ENCODE measurements at places on chromosomes 7 and 10.

GRCh38 chr10:99369551-99369950 lies 40.4 kb downstream of the CNNM1 start:
- no peak for DNase-seq

GRCh38 chr7:480531-481218 lies 39.0 kb downstream of the PDGFA start:
- DNase-seq, result no peak

GRCh38 chr7:22108151-22108845 lies 162.6 kb upstream of the CDCA7L start:
- DNase-seq, result no peak

DNA sequence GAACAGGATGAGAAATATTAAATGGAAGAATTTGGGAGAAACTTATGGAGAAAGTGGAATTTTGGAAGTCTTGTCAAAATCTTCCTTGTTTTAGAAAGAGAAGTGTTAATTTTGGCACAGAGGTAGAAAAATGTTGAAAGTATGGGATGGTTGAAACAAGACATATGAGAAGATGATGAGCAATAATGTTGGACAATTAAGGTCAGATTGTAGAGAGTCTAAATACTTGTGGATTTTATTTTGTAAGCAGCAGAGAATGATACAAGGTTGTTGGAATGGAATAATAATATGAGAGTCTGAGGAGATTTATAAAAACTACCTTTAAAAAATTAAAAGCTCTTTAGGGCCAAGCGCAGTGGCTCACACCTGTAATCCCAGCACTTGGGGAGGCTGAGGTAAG lies 34.6 kb downstream of the PHTF2 start:
- no peak for DNase-seq

- DNase-seq, result no peak
These were observed 376.8 kb downstream of the EXOC4 start for GRCh38 chr7:133629701-133630100.

DNA sequence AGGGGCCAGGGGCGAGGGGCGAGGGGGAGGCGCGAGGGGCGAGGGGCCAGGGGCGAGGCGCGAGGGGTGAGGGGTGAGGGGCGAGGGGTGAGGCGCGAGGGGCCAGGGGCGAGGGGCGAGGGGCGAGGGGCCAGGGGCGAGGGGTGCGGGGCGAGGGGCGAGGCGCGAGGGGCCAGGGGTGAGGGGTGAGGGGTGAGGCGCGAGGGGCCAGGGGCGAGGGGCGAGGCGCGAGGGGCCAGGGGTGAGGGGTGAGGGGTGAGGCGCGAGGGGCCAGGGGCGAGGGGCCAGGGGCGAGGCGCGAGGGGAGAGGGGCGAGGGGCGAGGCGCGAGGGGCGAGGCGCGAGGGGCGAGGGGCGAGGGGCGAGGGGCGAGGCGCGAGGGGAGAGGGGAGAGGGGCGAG lies 192.3 kb downstream of the PTPRN2 start:
- DNase-seq, result no peak

GRCh38 chr7:92391071-92391470 lies 56.2 kb upstream of the GATAD1 start:
- no peak for DNase-seq

GRCh38 chr10:43965033-43965917 lies 316.6 kb upstream of the ZNF32 start:
- no peak for DNase-seq

GRCh38 chr7:79664884-79665676 lies 211.6 kb upstream of the MAGI2 start:
- no peak for DNase-seq

DNA sequence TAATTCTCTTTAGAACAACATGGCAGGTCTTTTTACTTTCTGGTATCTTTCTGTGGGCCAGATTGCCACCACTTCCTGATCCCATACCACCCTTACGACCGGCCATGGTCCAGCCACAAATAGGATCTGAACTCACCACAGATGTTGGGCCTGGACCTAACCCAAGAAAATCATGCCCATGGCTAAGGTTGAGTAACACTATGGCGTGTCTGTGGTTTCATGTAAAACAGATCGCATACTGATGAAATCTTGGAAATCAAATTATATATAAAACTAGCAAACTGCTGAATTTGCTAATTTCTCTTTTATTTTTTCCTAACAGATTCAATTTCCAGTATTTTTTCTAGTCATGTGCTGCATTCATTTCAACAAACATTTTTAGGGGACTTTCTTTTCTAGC lies 77.2 kb downstream of the CH25H start:
- no peak for DNase-seq

DNA sequence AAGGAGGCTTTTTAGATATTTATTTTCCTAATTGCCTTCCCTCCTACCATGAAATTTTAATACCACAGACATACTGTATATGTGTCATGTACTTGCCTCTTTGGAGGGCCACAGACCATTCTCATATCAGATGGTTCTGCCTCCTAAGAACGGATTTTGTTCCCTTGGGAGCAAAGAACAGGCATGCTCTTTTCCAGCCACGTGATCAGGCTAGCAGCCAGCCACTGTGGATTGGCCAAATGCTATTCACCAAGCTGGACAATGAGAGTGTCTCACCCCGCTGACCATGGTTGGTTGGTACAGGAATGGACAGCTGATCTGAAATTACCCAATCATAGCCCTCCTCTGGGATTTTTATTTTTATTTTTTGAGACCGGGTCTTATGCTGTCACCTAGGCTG lies 21.5 kb upstream of the CRHR2 start:
- DNase-seq, result no peak

DNA sequence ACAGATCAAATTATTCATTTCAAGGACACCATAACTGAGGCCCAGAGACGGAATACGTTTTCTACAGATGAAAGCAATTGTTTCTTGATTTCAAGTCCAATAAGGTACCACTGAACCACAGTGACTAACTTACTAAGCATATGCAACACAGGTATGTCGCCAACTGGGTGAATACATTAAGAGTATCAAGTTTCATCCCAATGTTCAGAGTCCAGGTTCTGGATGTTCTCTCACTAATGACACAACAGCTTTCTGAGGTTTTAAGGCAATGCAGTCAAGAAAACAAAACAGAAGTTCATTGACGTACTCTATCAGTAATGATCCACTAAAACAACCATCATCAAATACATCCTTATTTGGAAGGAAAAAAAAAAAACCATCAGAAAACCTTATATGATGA lies 35.8 kb downstream of the NSUN6 start:
- no peak for DNase-seq

- no peak for DNase-seq
These were observed 48.0 kb downstream of the CALD1 start for GRCh38 chr7:134827436-134827835.

DNA sequence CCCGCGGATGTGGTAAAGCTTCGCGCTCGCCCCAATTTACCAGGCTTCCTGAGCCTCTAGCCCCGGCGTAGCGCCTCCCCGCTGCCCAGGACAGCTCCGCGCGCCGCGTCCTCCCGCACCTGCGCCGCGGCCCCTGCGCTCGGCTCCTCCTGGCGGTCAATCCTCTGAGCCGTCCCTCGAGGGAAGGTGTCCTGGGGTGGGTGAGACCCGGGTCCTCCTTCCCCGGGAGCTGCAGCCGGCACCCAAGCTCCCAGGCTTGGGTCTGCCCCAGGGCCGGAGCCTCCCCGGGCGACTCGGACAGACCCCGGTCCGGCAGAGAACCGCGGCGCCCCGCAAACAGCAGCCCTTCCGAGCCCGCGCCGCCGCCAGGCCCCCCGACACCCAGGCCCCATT lies 512 bp downstream of the OSBPL3 start:
- peak; percentile 89 for DNase-seq

DNA sequence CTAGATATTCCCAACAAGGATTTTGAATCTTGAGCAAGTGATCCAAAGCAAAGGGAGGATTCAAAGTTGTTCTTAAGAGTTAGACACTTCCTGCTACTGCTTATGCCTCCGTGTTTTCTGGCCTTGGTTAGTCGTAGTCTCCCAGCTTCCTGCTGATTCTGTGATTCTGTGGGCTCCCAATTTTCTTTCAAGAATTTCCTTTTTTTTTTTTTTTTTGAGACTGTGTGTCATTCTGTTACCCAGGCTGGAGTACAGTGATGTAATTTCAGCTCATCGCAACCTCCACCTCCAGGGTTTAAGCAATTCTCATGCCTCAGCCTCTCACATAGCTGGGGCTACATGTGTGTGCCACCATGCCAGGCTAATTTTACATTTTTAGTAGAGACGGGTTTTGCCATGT lies 4.4 kb upstream of the ITGB8 start:
- no peak for DNase-seq

GRCh38 chr10:8402576-8402975 lies 348.1 kb downstream of the GATA3 start:
- peak; percentile 52 for DNase-seq

- DNase-seq, result no peak
These were observed 23.1 kb downstream of the GNG11 start for GRCh38 chr7:93944673-93945072.

DNA sequence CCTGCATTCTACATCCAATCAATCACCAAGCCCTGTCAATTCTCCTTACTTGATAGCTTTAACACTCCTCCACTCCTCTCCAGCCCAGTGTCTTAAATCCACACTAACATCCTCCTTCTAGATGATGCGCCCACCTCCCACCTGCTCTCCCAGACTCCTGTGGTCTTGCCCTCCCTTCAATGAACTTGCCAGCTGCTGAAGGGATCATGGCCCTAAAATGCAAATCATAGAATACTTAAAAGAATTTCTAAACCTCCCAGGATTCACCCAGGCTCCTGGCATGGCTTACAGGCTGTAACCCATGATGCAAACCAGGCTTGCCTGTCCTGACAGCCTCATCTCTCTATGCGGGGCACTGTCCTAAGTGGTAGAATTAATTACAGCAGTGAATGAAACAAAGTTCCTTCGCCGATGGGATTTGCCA lies 43.6 kb downstream of the SYPL1 start:
- no peak for DNase-seq

DNA sequence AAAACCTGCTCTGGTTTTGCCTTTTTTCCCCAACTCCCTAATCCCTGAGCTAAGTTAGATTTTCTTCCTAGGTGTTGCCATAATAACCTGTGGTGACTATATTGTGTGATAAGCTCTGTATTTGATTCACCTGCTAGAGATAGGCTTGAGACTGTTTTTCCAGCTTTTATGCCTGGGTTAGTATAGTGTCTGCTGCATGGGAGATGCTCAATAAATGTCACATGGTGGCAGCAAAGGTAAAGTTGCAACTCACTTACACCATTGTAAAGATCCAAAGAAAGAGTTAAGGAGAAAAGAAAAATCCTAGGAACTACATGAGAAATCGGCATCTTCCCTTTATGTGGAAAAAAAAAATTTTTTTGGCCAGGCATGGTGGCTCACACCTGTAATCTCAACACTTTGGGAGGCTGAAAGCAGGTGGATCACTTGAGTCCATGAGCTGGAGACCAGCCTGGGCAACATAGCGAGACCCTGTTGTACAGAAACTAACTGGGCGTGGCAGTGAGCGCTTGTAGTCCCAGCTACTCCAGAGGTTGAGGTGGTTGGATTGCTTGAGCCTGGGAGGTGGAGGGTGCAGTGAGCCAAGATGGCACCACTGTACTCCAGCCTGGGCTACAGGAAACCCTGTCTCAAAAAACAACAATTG lies 3.7 kb downstream of the CCNJ start:
- no peak for DNase-seq

GRCh38 chr10:1733720-1734119 lies 3.6 kb downstream of the ADARB2 start:
- DNase-seq, result no peak

GRCh38 chr7:87267239-87267900 lies 47.8 kb upstream of the TMEM243 start:
- DNase-seq, result no peak

- no peak for DNase-seq
These were observed 1010.7 kb upstream of the AUTS2 start for GRCh38 chr7:68587599-68587998.

- DNase-seq, result no peak
These were observed 88.4 kb upstream of the SAMD8 start for GRCh38 chr10:75023074-75023473.

- no peak for DNase-seq
These were observed 1.4 kb upstream of the PKD1L1 start for GRCh38 chr7:47949703-47950102.

GRCh38 chr10:113518816-113519591 lies 33.8 kb upstream of the HABP2 start:
- no peak for DNase-seq

GRCh38 chr7:150964593-150965111 lies 13.5 kb downstream of the KCNH2 start:
- no peak for DNase-seq

- no peak for DNase-seq
These were observed 62.5 kb downstream of the DAGLB start for GRCh38 chr7:6385110-6385781.

DNA sequence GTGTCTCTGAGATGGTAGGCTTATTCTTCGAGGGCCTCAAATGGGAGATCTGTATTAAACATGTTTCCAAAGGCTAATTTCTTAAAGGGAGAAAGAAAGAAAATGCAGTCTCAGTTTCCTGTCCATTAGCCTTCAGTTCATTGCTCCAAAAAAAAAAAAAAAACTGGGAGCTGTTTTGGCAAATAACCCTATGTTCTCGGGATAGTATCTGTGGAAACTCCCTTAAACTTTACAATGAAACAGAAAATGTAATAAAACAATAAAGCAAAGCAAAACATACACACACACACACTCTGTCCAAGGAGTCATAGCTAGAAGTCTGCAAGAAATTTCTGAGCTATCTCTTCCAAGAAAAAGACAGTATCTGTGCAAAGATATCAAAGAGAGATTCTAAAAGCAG lies 172.5 kb upstream of the CELF2 start:
- no peak for DNase-seq

DNA sequence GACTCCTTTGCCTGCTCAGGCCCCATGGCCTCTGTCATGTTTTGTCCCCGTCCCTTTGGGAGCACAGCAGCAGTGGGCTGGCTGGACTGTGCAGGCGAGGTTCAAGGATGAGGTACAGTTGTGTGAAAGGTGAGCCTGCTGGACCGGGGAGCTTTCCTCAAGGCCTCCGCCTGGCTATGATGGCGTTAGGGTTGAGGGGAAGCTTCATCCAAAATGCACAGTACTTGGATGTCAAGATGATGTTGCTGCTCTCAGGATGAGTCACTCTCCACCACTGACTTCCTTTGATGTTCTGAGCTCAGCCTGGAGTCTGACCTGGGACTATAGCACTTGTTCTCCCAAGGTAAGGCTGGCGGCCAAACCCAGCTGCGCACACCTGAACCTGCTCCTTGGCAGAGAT lies 152.7 kb upstream of the SHH start:
- DNase-seq, result peak; percentile 30

GRCh38 chr7:23523486-23524075 lies 8.2 kb downstream of the TRA2A start:
- no peak for DNase-seq

All from activated T-cell treated with anti-CD3 and anti-CD28 coated beads, Interleukin-2, amount 50 U/mL, for 72 hours (primary cell).